ENCODE measurements at places on chromosomes 4 and X. TPM values are rescaled to one million over a fixed set of nuclear protein-coding genes. Genes with fewer than 3 reads are reported as not detected.

The PFKFB1 gene
- total RNA-seq: 9.3 TPM

The FAT4 gene
- 3.7 TPM for total RNA-seq

The PNMA6F gene
- total RNA-seq: not detected

The ADH6 gene
- not detected for total RNA-seq

The FGD1 gene
- total RNA-seq: 1.0 TPM

The GRIA3 gene
- not detected for total RNA-seq

The SYP gene
- 3.9 TPM for total RNA-seq

The STARD8 gene
- total RNA-seq: 9.4 TPM

The TIGD4 gene
- total RNA-seq: not detected

All from gastrocnemius medialis (tissue), 4 donors.